SJSA1 (cell line): ENCODE measurements at places on chromosomes 16 and 17. TPM values are rescaled to one million over a fixed set of nuclear protein-coding genes. Genes with fewer than 3 reads are reported as not detected.

- DNase-seq, result no peak
These were observed 27.3 kb downstream of the KAT7 start for GRCh38 chr17:49815761-49816281.

SEPTIN1 gene
- total RNA-seq, result not detected in 2 replicates

GAS2L2 gene
- total RNA-seq, result not detected in 2 replicates

GRCh38 chr16:65770752-65771151 lies 595.7 kb upstream of the CDH5 start:
- no peak for DNase-seq

DNA sequence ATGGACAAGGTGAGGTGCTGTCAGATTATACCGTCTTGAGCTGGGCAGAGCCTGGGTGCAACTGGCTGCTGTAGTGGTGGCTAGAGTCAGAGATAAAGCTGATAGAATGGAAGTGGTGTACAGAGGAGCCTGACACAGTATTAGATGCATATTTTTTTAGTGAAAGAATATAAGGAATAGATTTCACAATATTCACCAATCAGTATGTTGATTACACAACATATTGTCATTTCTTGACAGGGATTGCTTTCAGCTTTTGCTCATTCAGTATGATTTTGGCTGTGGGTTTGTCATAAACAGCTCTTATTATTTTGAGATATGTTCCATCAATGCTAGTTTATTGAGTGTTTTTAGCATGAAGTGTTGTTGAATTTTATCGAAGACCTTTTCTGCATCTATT lies 1.7 kb upstream of the CCL23 start:
- no peak for DNase-seq

DNA sequence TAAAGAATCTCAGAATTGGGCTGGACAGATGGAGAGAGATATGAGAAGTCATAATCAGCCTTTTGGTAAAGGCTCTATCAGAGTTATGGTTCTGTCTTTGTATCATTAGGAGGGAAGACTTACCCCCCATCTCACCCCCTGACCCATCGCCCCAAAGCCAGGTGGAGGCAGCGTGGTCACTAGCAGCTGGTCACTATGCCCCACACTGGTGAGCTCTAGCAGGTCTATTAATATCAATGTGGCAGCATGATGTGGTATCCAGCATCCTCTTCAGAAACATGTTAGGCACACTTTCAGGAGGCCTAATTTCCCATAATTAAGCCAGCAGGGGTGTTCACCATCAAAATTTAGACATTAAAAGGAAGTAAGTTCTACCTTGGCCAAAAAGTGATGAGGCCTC lies 183.8 kb upstream of the COX10 start:
- no peak for DNase-seq

GRCh38 chr17:17356149-17356930 lies 53.2 kb downstream of the NT5M start:
- peak; percentile 72 for DNase-seq

SEPTIN12 gene
- total RNA-seq, result not detected in 2 replicates

DNA sequence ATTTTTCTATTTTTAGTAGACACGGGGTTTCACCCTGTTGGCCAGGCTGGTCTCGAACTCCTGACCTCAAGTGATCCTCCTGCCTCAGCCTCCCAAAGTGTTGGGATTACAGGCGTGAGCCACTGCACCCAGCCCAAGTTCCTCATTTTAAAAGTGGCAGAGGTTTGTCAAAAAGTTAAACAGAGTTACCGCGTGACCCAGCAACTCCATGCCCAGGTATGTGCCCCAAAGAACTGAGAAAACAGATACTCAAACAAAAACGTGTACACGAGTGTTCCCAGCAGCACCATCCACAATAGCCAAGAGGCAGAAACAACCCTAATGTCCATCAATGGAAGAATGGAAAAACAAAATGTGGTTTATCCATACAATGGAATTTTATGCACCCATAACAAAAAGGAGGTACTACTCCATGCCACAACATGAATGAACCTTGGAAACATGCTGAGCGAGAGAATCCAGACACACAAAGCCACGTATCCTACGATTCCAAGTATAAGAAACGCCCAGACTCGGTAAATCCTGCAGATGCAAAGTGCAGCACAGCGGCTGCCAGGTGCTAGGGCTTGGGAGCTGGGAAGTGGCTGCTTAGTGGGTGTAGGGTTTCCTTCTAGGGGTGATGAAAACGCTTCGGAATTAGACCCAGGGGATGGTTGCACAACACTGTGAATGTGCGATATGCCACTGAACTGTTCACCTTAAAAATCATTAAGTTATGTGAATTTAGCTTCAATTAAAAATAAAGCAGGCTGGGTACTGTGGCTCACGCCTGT lies 24.8 kb downstream of the ADCY9 start:
- DNase-seq, result no peak

- no peak for DNase-seq
These were observed 297.3 kb downstream of the ABCC12 start for GRCh38 chr16:47858333-47858982.

- DNase-seq, result no peak
These were observed 1.4 kb downstream of the RAB26 start for GRCh38 chr16:2149630-2150417.

GRCh38 chr17:64245218-64246145 lies 17.6 kb downstream of the TEX2 start:
- no peak for DNase-seq

- DNase-seq, result no peak
These were observed 314.2 kb upstream of the CCL2 start for GRCh38 chr17:33940769-33941370.

GPR139 gene
- total RNA-seq, result not detected in 2 replicates

SNX20 gene
- total RNA-seq, result not detected in 2 replicates

DNA sequence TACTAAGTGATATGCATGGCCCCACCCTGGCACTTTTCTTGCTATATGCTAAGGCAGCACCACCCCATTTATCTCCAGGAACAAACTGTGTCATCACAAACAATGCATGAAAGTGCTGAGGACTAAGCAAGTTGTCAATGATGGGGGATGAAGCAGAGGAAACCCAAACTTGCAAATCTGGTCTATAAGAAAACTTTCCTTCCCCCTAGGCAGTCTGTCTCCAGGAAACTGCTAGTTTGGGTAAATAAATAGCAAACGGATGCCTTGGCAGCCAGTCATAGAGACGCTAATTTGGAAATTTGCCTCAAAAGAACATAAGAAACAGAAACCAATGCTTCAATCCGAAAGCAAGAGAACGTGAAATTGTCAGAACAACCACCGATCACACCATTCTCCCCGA lies 5.6 kb upstream of the HSBP1 start:
- peak; percentile 68 for DNase-seq

WSCD1 gene
- 0.32 and 3.4 TPM in 2 replicates for total RNA-seq

DNA sequence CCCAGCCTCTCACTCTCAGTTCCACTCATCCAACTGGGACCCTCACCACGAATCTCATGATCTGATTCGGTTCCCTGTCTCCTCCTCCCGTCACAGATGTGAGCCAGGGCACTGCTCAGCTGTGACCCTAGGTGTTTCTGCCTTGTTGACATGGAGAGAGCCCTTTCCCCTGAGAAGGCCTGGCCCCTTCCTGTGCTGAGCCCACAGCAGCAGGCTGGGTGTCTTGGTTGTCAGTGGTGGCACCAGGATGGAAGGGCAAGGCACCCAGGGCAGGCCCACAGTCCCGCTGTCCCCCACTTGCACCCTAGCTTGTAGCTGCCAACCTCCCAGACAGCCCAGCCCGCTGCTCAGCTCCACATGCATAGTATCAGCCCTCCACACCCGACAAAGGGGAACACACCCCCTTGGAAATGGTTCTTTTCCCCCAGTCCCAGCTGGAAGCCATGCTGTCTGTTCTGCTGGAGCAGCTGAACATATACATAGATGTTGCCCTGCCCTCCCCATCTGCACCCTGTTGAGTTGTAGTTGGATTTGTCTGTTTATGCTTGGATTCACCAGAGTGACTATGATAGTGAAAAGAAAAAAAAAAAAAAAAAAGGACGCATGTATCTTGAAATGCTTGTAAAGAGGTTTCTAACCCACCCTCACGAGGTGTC lies 26.6 kb downstream of the STH start:
- no peak for DNase-seq

GRCh38 chr17:6638046-6638908 lies 2.2 kb downstream of the KIAA0753 start:
- no peak for DNase-seq

GRCh38 chr17:58341861-58342475 lies 10.0 kb downstream of the SUPT4H1 start:
- no peak for DNase-seq

- DNase-seq, result peak; percentile 65
These were observed at the start of gene MPP2 for GRCh38 chr17:43907425-43907981. MPP2 (minus strand) TSS chr17:43907536; CDS start chr17:43904460, 3,076 bp downstream.

DNA sequence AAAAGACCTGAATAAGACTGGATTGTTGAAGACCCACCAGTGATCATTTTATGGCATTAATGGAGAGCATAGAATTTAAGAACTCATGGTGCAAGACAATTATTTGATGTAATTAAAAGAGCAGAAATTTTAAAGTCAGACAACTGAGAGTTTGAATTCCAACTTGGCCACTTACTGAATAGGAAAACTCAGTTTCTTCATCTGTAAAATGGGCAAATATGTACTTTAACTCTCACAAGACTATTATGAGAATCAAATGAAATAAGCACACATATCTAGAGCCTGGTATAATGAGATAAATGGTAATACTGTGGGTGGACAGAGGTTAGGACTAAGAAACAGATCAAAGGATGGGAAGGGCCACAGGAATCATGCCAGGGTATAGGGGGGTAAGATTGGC lies 88.0 kb downstream of the SOX9 start:
- no peak for DNase-seq

TBC1D3K gene
- total RNA-seq, result not detected in 2 replicates

NPW gene
- not detected in 2 replicates for total RNA-seq

- no peak for DNase-seq
These were observed 50.3 kb upstream of the TMC5 start for GRCh38 chr16:19367335-19367734.

DNA sequence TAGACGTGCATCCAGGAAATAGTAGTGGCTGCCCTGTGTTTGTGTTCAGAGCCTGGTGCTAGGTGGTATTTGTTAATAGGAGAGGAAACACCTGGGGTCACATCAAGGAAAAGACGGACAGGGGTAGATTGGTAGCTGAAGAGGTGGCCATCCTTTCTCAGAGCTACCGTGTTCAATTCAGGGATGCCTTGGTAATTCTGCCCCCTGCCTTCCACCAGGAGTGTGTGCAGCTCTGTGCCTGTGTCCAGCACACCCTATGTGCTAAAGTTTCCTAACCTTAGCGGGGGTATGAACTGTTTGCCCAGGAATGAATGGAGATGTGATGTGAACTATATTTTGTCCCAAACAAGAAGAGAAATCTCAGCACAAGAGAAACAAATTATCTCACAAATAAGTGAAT lies 174.1 kb upstream of the MPHOSPH6 start:
- DNase-seq, result no peak

SLC38A8 gene
- total RNA-seq, result not detected in 2 replicates

GRCh38 chr17:4195306-4195705 lies 52.3 kb downstream of the CYB5D2 start:
- no peak for DNase-seq

DNA sequence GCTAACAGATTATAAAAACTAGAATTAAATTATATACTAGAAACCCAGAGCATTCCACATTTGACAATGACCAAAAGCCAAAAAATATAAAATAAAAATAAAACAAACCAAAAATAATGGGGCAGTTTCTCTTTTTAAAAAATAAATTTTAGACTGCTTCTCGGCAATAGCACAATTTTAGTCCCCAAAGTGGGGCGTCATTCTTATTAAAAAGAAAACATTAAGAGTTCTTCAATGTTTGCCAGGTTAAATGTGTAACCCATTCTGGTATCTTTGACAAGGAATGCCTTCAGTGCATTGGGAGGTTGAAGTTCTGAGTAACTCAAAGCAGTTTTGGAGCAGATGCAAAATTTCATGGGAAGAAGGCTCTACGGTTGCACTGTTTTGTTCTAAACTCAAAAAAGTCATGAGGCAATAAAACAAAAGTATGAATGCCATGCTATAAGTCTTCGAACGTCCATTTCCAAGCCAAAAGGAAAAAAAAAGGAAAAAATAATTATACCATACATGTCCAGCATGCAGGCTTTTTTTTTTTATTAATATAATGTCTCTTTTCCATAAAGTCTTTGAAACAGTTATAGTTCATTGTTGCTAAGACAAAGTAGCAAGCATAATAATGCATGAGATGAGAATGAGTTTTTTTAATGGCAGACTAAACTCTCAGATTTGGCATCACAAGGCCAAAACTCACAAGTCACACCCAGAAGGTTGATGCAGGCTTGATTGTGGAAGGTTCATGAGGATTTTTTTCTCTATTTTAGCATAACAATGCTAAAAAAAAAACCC lies 3.1 kb downstream of the MAF start:
- DNase-seq, result no peak

- DNase-seq, result no peak
These were observed 18.6 kb downstream of the FOXN1 start for GRCh38 chr17:28524476-28525424.

DNA sequence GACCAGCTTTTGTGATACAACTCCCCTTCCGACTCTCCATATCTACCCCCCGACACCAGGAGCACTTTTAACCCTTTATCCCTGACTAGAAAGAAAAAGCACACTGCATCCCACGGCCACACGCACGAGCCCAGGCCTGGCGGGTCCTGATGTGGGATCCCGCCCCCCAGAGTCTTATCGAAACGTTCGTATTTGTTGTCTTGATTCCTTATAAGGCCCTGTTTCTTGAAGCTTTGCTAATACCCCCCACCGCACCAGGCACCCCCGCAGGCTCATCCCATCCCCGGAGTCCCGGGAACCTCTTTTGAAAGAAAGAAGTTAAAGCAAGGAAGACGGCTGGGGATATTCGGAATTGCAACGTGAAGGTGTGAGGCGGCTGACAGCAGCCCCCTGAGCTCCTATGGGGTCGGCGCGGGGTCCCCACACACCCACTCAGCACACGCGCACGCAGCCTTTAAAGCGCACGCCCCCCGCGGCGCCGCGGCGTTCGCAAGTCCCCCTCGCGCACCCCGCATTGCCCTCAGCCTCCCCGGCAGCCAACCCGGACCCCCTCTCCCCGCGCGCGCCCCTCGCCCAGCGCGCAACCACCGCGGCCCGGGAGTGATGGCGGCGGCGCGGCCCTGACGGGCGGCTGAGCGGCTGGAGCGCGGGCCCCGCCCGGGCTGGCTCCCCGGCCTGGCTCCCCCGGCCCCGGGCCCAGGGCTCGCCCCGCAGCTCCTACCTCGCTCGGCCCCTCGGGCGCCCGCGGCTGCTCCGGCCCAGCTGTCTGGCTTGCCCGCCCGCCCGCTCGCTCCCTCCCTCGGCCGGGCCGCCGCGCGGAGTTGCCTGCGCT lies 448 bp downstream of the STAT5B start:
- peak; percentile 40 for DNase-seq

- peak; percentile 87 for DNase-seq
These were observed 8.8 kb downstream of the JUP start for GRCh38 chr17:41777574-41778188.

PMFBP1 gene
- 0.69 TPM in 1 of 2 replicates, not detected in the other for total RNA-seq

GRCh38 chr17:13475574-13476223 lies 126.0 kb downstream of the HS3ST3A1 start:
- DNase-seq, result no peak

DNA sequence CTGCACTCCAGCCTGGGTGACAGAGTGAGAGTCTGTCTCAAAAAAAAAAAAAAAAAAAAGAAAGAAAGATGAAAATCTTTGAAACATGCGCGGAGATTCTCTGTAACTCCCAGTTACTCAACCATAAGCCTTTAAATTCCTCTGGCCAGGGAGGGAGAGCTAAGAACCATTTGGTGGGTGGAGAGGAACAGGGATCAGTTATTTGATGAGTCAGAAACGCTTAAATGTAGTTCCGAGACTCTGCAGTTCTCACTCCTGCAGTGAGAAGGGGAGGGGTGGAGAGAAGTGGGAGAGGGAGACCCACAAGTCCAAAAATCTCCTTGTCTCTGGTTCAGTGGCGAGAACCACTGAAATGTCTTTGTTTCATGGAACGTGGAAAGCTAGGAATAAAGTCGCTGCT lies 266.7 kb downstream of the SOX9 start:
- DNase-seq, result peak; percentile 89
